ENCODE measurements at places on chromosomes 16 and 17.

- no peak for DNase-seq
Measured at GRCh38 chr17:16980813-16981731, 9.2 kb upstream of the TNFRSF13B start.

GRCh38 chr16:12502676-12503075 is 301.0 kb downstream of the CPPED1 start:
- DNase-seq = no peak

DNA sequence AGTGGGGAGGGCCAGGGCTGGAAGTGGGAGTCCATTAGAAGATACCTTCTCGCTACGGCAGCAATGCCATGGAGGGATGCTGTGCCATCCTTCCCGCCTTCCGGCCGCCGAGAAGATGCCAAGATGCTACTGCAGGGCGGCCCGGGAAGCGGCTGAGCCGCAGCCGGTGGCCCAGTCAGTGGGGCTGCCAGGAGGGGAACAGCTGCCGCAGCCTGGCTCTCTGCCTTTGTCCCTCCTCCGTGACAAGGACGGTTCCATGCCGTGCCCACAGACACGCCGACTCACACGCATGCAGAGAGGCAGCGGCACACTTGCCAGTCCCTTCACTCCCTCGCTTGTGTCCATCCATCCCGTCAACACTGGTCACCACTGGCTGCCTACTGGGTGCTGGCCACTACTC is 20.2 kb upstream of the NCBP3 start:
- DNase-seq = no peak

- no peak for DNase-seq
Measured at GRCh38 chr16:48378836-48379235, 6.4 kb downstream of the SIAH1 start.

GRCh38 chr17:47669081-47669480 is 19.4 kb downstream of the KPNB1 start:
- DNase-seq = no peak

DNA sequence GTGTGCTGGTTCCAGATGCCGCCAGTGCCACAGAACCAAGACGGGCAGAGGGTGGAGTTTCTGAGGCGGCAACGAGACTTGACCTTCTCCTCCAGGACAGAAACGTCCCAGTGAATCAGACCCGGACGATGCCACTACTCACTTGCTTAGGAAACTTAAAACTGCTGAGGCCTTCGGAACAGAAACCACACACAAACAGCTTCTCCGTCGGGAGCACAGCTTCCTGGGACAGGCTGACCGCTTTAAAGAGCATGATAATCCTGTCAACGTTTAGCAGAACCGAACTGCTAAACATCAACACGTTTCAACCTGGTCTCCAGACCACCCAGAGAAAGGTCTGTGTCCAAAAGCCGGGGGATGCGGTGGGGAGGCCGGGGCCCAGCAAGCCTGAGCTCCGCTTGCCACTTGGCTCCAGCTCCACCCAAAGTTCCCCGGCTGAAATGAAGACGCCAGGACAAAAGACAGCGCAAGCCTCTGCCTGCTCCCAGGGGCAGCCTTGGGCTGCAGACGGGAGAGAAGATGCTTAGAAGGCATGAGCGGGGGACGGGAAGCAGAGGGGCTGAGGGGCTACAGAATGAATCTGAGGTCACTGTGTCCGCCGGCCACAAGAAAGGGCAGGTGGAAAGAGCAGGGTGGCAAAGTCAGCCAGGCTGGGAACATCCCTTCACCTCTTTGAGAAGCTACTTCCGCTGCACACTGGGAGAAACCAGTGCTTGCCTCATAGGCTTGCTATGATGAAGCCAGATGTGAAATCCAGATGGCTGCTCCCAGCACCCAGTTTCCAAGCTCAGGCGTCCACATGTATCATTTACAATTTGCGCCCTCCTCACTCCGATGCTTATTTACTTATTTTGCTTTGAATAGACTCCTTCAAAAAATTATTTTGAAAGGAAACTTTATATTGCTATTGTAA is 69.0 kb downstream of the MRM3 start:
- DNase-seq = peak; percentile 16

- no peak for DNase-seq
Measured at GRCh38 chr17:70028978-70029767, 45.9 kb upstream of the KCNJ16 start.

DNA sequence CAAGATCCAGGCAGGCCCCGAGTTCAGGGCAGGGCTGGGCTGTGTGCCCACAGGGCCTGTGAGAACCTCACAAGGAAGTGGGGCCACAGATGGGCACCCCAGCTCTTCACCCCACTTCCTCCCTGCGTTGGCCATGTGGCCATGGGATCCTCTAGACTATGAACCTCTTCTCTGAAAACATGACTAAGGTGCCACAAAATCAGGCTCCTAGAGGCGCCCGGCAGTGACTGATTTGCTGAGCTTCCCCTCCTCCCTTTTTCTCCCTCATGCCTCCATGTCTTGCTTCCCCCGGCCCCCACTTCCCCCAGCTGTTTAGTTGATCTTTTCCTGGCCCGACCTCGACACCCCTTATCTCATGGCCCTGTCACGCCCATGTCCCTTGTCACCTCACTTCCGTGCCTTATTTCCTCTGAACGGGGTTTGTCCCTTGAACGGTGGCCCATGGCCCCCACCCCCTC is 87.1 kb downstream of the KCNJ12 start:
- DNase-seq = no peak

DNA sequence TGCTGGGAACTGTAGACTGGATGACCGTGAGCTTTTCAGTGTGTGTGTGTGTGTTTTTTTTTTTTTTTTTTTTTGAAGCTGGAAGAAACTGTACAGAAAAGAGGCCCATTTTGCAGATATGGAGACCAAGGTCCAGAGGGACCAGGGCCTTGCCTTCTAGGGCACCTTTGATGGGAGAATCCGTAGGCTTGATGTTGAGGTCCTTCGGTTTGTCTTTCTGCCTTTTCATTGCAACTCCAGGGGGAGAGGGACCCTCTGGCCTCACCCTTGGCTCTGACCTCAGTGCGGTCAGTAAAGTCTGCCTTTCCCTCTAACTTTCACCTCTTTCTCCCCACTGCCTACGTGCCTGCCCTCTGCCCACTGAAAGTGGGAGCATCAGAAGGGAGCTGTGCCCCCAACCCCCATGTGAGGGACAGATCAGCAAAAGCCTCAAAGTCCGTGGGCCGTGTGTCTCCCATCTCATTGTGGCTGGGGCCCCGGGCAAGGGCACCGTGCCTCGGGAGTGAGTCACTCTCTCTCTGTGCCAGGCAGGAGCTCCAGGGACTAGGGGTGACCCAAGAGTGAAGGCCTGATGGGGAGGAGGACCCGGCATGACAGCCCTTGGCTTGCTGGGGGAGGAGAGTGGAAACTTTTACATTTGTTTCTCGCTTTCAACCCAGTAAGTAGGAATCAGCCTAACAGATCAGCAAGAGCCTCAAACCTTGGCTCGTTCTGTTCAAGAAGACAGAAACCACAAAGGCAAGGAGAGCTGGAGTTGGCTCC is 123.6 kb downstream of the CMIP start:
- DNase-seq = peak; percentile 57

DNA sequence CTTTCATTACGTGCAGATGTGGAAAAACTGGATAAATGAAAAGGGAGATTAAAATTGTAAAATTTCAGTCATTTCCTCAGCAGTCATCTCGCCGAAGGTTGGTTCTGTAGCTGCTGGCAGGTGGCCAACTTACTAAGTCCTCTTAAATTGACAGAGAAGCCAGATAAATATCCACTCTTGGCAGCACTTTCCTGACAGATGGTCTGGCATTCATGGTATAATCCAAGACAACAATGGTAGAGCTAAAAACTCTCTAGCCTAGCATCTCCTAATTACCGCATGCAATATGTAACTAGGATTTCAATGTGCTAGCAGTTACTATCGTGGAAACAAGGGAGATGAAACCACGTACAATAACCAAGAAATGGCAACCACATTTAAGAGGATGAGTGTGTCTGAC is 306.3 kb downstream of the CNTNAP4 start:
- DNase-seq = peak; percentile 53

DNA sequence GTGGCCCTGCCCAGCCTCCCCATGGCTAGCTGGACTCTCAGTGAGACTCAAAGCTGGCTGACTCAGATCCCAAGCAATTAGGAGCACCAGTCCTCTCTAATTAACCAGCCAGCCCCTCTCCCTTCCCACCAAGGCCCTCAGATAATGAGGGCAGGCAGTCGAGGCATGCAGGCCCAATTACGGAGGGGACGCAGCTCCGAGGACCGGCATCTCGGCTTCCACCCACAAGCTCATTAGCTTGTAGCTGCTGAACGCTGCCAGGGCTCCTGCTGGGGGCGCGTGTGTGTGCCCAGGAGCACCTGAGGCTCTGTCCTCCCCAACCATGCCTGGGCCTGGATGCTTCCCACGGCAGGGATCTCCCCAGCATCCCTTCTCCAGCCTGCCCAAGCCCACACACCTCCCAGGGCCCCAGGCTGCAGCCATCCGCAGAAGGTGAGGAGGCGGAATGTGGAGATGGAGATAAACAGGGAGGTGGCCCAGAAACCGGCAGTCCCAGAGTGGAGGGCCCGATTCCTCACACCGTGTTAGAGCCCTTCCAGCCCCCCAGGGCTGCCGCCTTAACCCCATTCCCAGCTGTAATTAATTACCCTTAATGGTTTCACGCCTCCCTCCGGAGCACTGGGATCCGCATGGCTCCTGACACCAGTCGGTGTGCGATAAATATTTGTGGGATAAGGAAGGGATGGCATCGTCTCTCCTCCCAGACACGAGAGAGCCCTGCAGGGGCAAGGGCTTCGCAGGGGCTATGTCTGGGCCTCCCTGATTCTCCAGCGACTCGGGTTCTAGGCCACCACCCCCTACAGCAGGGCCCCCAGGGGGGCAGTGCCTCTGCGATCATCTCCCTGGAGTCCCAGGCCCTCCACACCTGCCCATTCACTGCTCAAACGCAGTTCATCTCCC is 42.2 kb downstream of the RPH3AL start:
- DNase-seq = no peak

DNA sequence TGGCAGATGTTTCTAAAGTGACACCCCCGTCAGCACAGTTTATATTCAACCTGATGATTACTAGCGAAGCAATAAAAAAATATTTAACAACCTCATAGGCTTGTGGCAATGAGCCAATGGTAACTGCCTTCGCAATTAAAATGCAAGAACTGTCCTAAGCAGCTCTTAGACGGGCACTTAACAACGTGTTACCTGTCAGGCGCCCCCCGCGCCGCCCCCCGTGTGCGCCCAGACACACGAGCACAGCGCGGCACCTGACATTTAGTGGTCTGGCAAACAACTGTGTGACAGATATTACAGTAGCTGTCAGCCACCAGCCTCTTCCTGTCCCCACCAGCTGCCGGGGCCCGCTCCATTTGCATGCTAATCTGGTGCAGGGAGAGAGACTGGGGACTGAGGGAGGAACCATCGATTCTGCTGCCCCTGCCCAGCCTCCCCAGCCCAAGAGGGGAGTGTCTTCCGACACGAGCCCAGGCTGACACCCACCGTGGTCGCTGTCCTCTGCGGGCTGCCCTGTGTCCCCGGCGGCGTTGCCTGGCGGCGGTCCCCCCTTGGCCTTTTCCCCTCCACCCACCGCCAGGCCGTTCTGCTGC is 12.7 kb downstream of the NDUFAF8 start:
- no peak for DNase-seq

DNA sequence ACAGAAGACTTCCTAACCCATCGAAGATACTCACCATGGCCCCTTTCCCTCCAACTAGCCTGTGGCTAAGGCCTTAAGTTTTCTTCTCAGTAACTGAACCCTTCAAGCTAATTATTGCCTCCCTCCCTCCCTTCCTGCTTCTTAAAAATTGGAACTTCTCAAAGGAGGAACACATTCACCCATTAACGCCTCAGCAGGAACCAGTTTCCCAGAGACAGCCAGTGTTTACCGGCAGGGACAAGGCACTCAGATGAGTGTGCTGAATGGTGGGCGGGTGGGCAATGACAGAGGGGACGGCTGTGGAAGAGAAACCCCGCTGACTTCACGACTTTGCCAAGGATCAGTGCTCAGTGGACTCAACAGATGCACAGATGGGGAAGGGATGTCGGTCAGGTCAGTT is 20.3 kb downstream of the PITPNA start:
- DNase-seq = no peak

DNA sequence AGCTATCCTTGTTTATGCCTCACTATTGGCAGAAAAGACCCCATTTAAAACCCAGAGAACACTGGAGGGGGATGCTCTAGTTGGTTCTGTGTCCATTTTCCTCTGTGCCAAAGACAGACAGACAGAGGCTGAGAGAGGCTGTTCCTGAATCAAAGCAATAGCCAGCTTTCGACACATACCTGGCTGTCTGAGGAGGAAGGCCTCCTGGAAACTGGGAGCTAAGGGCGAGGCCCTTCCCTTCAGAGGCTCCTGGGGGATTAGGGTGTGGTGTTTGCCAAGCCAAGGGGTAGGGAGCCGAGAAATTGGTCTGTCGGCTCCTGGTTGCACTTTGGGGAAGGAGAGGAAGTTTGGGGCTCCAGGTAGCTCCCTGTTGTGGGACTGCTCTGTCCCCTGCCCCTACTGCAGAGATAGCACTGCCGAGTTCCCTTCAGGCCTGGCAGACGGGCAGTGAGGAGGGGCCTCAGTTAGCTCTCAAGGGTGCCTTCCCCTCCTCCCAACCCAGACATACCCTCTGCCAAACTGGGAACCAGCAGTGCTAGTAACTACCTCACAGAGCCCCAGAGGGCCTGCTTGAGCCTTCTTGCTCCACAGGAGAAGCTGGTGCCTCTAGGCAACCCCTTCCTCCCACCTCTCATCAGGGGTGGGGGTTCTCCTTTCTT is 56.1 kb downstream of the IGF2BP1 start:
- DNase-seq = no peak

GRCh38 chr16:88589441-88589840 is 19.2 kb downstream of the ZC3H18 start:
- DNase-seq = no peak

DNA sequence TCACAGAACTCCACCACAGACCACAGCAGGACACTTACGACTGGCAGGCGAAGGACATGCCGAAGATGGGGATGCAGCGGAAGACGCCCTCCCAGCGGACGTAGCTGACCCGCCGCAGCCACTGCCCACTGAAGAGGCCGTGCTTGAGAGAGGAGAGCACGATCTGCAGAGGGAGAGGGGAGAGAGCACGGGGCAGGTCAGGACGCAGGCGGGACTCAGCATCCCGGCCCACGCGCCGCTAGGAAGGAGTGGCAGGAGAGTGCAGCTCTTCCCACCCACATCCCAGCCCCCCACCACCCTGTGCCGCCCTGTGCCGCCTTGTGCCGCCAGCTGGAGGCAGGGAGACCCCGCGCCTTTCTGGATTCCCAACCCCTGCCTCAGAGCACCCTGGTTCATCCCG is 14.5 kb downstream of the SLC38A10 start:
- no peak for DNase-seq

GRCh38 chr17:9899280-9900043 is 5.6 kb downstream of the RCVRN start:
- DNase-seq = no peak

- no peak for DNase-seq
Measured at GRCh38 chr16:5508371-5508770, 410.8 kb upstream of the EEF2KMT start.

DNA sequence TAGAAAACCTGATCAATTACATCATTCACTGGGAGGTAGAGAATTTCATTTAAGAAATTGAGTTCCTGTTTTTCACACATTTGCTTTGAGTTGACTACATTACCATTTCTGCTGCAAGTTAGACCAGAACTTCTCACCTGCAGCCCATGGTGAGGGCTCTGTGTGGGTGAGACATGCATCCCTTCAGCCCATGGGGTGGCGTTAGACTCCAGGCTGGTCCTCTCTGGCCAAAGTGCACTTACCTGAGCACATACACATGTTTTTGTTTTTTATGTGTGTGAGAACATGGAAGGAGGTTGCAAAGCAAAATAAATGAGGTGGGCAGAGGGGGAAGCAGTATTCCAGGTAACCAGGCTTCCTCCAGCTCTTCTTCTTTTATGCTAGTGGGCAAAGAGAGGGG is 470.2 kb downstream of the PMP22 start:
- no peak for DNase-seq

GRCh38 chr17:47165137-47165536 is 24.0 kb downstream of the CDC27 start:
- no peak for DNase-seq

- peak; percentile 63 for DNase-seq
Measured at GRCh38 chr16:89442990-89443726, 47.2 kb downstream of the ANKRD11 start.

Measured in fibroblast of pulmonary artery (primary cell).